ENCODE measurements at places on chromosomes 6 and 20.

DNA sequence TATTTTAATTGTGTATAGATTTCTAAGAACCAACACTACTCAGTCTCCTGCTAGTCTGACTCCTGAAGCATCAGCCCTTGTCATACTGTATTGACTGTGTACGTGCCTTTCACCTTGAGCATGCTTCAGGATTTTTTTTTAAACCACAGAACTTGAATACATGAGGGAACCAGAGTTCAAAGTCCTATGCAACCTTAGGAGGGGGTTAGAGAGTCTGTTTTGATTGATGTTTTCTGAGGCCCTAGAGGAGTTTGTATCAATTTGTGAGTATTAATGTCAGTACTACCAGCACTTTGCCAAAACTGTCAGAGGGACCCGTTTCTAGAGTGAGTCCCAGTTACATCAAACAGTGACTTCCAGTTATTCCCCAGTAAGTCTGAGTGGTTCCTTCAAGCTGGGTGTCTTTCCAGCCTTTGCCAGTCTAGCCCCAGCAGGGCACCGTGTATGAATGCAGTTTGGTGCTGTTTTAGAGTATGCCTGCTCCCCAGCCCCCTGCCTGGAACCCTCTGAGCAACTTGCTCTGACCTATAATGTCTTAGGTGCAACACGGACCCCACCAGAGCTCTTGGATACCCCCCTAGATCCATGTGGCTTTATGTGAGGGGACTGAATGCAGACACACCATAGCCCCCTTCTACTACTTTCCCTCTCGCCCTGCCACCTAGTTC lies 8.5 kb downstream of the TP53INP2 start:
- no peak for DNase-seq

DNA sequence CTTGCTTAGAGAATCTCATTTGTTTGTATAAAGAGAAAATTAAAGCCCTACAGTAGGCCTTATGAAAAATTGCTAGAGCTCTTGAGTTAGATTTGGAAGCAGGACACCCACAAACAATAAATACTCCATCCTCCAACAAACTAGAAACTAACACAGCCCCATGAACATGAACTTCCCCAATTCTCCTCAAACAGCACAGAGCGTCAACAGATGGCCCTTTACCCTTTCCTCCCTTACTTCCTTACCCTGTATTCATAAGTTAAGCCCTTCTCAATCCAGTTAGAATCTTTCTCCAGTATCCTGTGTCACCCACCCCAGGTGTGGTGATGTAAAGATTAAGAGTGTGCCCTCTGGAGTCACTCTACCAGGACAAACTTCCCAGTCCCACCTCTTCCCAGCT lies 113.7 kb downstream of the UNC5CL start:
- DNase-seq: no peak

DNA sequence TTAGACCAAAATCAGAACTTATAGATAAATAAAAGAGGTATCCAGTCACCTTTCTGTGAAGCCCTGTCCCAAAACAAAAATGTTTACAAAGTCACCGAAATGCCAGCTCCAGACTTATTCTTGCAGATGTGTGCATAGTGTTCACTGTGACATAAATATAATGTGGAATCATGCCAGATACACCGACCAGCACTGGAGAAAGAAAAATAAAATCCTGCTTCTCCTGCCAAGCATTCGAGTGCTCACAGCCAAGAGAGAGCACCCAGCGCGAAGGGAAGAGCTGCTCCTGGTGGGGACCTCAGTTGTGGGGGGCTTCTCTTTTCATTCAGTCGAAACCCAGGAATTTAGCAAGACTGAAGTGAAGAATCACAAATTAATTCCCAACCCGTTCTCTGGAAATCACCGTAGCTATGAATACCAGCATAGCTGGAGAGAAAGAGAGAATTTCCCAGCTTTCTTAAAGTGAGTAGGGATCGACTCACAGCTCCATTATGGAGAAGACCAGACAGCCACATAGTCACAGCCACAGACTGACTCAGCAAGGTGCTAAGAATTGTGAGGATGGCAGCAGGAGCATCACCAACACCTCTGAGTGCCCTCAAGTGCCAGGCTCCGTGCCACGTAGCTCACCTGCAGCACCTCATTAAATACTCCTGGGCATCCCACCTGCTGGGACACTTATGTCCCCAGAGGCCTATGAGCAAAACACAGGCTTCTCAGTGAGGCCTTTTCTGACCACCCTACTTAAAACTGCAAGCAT lies 33.2 kb downstream of the BFSP1 start:
- no peak for DNase-seq

GRCh38 chr6:106617302-106617701 lies 12.0 kb downstream of the RTN4IP1 start:
- no peak for DNase-seq

DNA sequence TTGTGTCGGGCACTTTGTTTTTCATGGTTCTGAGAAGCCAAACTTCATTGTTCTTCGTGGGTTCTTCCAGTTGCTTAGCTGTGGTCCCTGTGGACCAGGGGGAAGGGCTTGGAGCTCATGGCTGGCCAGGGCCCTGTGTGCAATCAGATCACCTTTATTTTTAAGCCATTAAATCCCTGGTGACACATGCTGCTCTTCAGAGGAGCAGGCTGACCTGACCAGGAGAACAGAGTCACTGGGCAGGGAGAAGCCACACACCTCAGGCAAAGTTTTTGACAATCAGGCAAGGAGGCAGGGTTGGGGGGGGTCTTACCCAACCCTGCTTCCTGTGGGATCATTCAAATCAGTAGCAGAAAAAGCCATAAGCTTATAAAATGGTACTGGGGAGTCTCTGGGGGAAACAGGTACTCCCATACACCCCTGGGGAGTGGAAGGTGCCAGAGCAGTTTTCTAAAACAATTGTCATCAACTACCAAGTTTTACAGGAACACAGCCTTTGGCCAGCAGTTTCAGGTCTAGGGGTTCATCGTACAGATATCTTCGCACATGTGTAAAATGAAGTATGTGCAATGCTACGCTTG lies 37.0 kb upstream of the PREX1 start:
- no peak for DNase-seq

DNA sequence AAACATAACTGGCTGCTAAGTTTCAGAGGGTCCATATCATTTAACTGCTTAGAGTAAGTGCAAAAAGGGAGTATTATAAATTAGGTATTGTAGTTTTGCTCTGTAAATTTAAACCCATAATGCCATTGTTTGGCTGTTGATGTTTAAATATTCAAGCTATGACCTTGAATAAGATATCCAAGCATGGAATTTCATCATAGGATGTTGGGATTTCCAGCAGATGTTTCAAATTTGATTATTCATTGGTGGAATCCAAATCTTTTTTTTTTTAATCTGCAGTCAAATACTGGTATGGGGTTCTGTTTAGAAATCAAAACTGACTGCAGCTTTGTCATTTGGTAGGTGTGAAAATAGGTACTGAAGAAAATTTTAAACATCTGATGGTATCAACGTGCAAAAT lies 161.0 kb downstream of the KHDC1L start:
- DNase-seq: no peak

DNA sequence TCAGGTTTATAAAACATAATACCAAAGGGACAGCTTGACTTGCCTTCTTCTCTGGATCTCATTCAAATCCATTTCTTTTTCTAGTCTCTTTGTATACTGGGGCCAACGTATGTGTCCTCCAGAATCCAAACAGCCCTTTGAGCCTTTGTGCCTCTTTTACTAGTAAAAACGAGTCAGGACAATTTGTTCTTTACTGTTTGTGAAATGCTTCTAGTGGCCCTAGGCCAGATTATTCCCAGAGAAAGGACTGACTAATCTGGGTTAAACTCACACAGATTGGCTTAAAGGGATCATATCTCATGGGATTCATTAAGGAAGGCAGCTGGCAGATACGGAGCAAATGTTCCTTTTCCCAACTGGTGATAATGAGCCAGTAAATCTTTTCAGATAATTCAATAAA lies 32.1 kb upstream of the MANEA start:
- no peak for DNase-seq

- DNase-seq: no peak
These were observed 221.5 kb downstream of the NRN1 start for GRCh38 chr6:5785249-5785648.

DNA sequence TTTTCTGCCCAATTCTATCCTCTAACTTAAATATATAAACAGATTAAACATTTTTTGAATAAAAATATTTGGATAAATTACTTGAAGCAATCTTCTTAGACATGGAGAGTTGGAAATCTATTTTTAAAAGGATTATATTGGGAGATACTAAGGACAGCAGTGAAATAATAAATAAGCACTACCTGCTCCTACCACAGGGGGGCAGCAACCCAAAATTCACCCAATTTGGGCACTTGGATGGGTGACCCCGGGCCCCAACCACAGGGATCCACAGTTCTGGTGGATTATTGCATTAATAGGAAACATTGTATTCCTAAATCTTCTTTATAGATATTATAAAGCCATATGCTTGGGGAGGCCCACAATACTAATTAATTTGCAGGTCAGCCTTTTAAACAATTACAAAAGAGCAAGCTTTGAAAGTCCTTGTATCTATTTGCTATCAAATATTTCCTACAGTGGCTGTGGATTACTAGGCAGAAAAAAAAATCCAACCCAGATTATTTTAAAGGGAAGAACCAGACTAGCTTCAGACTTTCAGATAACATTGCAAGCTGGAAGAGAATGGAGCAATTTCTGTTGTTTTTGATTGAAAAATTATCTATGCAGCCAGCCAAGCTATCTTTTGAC lies 66.4 kb upstream of the PDE10A start:
- DNase-seq: peak; percentile 2

DNA sequence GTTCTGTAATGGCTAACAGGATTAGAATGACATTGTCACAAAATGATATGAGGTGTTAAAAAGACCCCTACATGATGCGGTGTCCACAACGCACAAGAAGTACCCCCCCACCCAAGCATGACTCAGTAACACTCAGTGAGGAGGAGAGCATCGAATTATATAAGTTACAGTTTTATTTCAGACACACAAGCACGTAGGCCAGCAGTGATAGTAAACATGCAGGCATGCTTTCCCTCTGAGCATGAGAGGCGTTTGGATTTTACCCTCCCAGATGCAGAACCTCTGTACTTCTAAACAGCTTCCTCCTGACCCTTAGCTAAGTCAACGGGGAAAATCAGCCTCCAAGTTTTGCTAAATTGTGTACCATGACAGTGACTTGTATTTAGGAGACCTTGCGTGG lies 23.9 kb downstream of the GNAS start:
- no peak for DNase-seq

DNA sequence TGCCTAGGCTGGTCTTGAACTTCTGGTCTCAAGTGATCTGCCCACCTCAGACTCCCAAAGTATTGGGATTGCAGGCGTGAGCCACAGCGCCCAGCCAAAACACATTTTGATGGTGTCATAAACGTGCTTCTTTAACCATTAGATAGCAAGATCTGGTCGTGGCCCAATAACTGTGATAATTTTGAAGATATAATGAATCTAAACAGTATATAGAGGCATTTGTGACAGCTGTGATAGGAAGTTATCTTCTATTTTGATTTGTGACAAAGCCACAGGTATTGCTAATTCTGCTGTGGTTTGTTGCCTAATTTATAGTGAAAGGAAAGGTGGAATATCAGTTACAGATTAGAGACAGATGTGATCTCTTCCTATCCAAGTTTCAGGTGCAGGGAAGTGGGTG lies 695 bp upstream of the OXT start:
- DNase-seq: no peak

GRCh38 chr6:146912730-146913685 lies 291.2 kb upstream of the STXBP5 start:
- DNase-seq: no peak

GRCh38 chr20:26135325-26136110 lies 438.9 kb upstream of the ZNF337 start:
- DNase-seq: no peak

DNA sequence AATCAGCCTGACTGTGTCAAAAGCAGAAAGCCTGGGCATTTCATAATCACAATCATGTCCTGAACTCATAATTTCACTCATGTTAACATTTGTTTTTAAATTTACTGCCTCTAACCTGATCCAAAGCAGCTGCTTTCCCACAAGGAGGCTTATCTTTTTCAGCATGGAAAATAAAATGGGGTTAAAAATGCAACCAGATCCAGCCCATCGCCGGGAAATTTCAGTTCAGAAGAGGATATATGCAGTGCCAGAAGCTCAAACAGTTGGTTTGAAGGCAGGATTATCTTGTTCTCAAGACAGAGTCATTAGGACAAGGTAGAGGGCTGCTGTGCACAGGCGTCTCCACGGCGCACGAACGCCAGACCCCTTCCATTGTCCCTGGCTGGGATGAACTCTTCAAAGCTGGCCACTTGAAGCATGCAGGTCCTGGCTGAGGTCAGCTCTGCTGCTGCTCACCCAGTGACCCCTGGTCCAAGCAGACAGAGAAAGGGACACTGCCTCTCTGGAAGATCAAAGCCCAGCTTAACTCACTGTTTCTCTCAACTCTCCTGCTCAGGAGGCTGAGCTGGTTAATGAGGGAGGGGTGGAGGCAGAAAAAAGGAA lies 191.1 kb upstream of the HEY2 start:
- DNase-seq: no peak

GRCh38 chr6:139370283-139370998 lies 4.0 kb downstream of the CITED2 start:
- DNase-seq: no peak

DNA sequence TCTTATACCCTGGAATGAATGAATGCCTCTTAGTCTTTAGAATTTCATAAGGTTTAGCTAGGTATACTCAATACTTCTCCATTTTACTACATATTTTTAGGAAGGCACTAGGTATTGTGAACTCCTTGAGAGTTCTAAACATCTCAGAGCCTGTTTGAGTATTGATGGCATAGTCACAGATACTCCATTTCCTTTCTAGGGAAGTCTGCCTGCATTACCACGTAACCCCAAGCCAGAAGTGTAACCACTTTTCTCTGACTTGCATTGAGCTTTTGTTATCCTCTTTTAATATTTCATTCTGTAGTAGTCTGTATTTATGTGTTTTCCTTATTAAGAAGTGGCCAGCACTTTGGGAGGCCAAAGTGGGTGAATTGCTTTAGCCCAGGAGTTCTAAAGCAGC lies 12.2 kb downstream of the TOP1 start:
- DNase-seq: no peak

GRCh38 chr6:16044211-16044643 lies 84.7 kb upstream of the MYLIP start:
- DNase-seq: no peak

DNA sequence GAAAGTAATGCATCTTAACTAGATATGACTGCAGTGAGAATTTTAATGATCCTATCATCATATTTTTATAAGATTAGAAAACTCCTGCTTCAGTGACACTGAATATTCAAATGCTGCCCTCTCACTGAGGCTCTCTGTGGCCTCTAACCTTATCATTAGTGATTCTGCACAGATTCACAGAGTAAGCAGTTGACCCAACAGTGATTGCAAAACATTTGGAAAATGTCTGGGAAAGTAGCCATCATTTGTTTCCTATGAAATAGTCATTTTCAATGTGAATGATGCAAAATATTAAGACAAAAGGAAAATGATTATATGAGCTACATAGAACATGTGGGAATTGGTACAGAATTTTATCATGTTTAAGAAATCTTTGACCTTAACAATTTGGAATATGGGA lies 210.3 kb downstream of the TBX18 start:
- no peak for DNase-seq

GRCh38 chr20:3749689-3750531 lies 17.4 kb downstream of the HSPA12B start:
- DNase-seq: peak; percentile 70
